ENCODE measurements at places on chromosomes 7 and 10.
A peak's percentile ranks its signal among the peaks of the same experiment; 100 is the strongest.

DNA sequence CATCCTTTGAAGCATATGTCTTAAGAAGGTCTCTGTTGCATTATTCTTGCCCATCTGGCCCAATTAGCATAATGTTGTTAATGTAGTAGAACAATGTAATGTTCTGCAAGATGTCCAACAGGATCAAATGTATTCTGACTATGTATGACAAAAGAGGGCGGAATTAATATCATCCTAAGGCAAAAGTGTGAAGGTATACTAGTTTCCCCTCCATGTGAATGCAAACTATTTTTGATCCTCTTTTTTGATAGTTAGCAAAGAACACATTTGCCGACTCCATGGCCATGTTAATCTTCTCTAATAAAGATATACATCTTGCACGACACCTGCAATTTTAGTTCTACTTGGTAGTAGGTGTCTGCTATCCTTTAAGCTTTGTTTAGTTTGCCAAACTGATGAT, 157.6 kb downstream of the ATRNL1 start:
- DNase-seq, result no peak

GRCh38 chr7:103811290-103811689, 178.2 kb downstream of the RELN start:
- no peak for DNase-seq

- DNase-seq, result no peak
These were observed 21.8 kb upstream of the MDFIC start for GRCh38 chr7:114900127-114900526.

- DNase-seq, result no peak
These were observed 55.5 kb upstream of the LOXL4 start for GRCh38 chr10:98323221-98324164.

- no peak for DNase-seq
These were observed 8.2 kb upstream of the RHBDD2 start for GRCh38 chr7:75870557-75871161.

DNA sequence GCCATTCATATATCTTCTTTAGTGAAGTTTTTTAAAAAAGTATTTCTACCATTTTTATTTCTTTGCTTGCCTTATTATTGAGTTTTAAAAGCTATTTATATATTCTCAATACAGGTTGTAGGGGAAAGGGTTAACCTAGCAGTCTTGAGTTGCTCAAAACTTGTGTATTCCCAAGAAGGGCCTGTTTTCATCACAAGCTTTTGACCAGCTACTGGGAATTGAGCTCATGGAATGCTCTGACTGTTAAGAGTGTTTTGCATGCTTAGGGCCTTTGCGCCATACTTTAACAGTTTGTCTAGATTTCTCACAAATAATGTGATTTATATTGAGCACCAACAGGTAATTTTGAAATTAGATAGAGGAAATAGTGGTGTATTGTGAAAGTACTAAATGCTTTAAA, 72.0 kb upstream of the CALCR start:
- DNase-seq, result no peak

- peak; percentile 92 for DNase-seq
These were observed at the start of gene ERLIN1 for GRCh38 chr10:100185364-100186252. Gene ERLIN1, minus strand, starts transcription at chr10:100186029. Its CDS starts 403 bp downstream, at chr10:100185626.

- no peak for DNase-seq
These were observed 4.9 kb upstream of the ADIRF start for GRCh38 chr10:86963341-86963919.

- no peak for DNase-seq
These were observed 110.6 kb downstream of the ACTR3B start for GRCh38 chr7:152870106-152870693.

- DNase-seq, result no peak
These were observed 339.8 kb upstream of the LRRTM3 start for GRCh38 chr10:66586073-66586472.

GRCh38 chr10:118017071-118017740, 29.5 kb downstream of the RAB11FIP2 start:
- DNase-seq, result no peak

- no peak for DNase-seq
These were observed 6.5 kb downstream of the VPS41 start for GRCh38 chr7:38902449-38902848.

GRCh38 chr7:30327813-30328212, 43.4 kb downstream of the ZNRF2 start:
- DNase-seq, result no peak

DNA sequence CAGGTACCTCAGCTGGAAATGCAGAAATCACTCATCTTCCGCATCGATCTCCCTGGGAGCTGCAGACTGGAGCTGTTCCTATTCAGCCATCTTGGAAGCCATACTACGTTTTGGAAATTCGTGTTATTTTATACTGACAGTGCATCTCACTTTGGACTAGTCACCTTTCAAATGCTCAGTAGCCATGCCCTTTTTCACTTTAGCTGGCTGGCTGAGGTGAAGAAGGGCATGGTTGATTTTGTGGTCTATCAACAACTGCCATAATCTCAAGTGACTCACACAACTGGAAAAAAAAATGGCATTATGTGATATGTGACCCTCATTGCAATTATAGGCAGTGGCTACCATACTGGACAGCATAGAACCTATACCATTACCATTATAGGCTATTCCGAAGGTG, 100.5 kb downstream of the CCDC71L start:
- no peak for DNase-seq

DNA sequence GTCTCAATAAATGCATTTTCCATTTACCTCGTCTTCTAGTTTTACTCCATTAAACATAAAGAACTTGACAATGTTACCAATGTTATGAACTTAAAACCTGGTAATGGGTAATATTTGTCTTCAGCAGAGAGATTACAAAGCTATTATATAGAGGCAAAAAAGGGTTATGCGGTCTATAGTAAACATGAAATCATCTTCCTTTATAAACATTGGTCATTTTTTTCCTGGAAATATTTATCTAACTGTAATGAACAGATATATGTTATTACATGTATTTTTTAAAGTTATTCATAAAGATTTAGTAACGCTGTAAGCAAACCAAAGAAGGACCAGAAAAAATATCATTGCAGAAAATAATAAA, 1.3 kb downstream of the VWDE start:
- DNase-seq, result no peak

DNA sequence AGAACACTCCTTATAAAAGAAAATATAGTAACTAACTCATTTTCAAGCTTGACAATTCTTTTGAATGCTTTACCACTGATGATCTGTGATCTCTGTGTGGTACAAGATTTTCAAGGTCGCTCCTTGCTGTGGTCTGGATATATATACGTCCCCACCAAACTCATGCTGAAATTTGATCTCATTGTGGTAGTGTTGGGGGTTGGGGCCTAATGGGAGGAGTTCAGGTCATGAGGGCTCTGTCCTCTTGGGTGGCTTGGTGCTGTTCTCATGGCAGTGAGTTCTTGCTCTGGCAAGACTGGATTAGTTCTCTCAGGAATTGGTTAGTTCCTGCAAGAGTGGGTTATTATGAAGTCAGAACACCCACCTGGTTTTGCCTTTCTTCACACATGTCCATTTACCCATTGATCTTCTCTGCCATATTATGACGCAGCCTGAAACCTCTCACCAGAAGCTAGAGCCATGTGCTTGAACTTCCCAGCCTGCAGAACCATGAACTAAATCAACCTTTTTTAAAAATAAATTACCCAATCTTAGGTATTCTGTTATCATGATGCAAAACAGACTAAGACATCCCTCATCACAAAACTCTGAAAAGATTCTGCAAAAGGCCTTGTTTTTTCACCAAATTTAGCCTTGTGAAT, 8.3 kb upstream of the EDRF1 start:
- no peak for DNase-seq

DNA sequence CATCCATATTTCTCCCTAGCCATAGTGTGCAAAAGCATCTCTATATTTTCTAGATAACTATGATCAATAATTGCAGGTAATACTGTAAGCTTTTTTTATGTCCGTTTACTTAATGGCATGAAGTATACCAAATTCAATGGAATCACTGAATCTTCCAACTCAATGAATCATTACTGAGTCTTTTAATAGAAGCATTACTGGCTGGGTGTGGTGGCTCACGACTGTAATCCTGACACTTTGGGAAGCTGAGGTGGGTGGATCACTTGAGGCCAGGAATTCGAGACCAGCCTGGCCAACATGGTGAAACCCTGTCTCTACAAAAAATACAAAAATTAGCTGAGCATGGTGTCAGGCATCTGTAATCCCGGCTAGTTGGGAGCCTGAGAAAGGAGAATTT, 372.5 kb downstream of the BMPER start:
- DNase-seq, result no peak

GRCh38 chr7:76051840-76052239, 3.9 kb downstream of the MDH2 start:
- peak; percentile 53 for DNase-seq

- DNase-seq, result no peak
These were observed 603.8 kb upstream of the LRRTM3 start for GRCh38 chr10:66321723-66322665.

DNA sequence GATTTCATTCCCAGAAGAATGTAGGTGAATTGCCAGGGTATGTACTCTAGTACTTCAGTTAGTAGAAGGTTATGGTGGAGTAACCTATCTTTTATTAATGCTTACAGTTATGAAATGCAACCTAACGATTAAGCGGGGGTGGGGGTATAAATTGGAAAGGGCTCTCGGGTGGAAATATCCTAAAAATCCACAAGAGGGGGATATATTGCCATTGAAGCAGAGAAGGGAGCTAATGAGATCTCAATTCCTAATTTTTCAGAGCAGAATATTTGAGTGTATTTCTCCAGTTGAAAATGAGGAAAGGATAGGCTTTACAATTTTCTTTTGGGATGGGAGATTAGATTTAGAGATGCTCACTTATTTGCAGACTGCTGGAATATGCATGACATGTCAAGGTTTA, 90.8 kb downstream of the DNAJB9 start:
- no peak for DNase-seq

- no peak for DNase-seq
These were observed 64.7 kb downstream of the ZNF277 start for GRCh38 chr7:112271162-112271561.

DNA sequence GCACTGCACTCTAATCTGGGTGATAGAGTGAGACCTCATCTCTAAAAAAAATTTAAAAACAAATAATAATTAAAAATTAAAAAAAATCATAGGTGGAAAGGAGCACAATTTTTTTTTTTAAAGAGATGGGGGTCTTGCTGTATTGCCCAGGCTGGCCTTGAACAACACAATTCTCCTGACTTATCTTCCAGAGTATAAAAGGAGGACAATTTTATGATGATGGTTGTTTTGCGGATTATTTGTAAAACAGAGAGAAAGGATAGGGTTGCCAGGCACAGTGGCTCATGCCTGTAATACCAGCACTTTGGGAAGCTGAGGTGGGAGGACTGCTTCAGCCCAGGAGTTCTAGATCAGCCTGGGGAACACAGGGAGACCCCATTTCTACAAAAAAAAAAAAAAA, 5.0 kb downstream of the ACTR1A start:
- DNase-seq, result no peak

- no peak for DNase-seq
These were observed 29.6 kb downstream of the ANKRD16 start for GRCh38 chr10:5860066-5860465.

DNA sequence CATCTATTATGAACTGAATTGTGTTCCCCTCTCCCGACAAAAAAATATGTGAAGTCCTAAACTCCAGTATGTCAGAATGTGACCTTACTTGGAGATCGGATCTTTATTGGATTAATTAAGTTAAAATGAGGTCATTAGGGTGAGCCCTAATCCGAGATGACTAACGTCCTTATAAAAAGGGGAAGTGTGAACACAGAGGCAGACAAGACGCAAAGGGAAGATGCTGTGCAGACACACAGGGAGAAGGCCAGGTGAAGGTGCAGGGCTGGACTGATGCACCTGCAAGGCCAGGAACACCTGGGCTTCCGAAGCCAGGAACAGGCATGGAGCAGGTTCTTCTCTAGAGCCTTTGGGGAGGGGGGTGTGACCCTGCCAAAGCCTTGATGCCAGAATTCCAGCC, 187.8 kb downstream of the PARD3 start:
- no peak for DNase-seq

DNA sequence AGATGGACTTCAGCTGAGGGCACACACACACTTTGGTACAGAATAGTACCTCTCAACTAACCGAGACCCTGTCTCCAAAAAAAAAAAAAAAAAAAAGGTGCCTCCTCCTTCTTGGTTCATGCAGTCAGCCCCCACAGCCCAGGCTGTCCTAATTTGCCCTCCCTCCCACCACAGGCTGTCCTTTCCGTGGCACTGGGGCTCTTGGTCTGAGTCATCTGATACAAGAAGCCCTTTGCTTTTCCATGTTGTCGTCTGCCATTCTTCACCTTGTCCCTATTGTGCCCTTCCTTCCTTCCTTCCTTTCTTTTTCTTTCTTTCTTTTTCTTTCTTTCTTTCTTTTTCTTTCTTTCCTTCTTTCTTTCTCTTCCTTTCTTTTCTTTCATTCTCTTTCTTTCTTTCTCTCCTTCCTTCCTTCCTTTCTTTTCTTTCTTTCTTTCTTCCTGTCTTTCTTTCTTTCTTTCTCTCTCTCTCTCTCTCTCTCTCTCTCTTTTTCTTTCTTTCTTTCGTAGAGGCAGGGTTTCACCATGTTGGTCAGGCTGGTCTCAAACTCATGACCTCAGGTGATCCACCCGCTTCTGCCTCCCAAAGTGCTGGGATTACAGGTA, 96.0 kb upstream of the IKZF1 start:
- no peak for DNase-seq

DNA sequence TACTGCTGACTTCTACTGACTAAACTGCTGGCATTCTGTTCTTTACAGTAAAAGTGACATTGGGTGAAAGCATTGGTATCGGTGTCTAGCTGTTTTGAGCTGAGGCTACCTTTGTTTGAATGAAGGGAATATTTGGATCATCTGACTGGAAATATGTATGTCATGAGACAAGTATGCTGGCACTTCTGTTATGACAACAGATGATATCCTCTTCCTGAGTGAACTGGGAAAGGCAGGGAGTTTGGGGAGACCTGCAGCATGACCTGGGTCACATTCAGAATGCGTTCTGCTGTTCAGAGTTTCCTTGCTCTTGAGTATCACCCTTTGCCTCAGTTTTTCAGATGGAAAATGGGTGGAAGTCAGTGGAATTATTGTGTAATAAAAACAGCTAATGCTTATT, 81.8 kb downstream of the PLCE1 start:
- no peak for DNase-seq

GRCh38 chr10:72274730-72275350, 1.1 kb downstream of the DDIT4 start:
- DNase-seq, result peak; percentile 79

- DNase-seq, result no peak
These were observed 7.4 kb upstream of the ZNF467 start for GRCh38 chr7:149780636-149781419.

- DNase-seq, result no peak
These were observed 262.6 kb upstream of the NEBL start for GRCh38 chr10:21159669-21160068.

DNA sequence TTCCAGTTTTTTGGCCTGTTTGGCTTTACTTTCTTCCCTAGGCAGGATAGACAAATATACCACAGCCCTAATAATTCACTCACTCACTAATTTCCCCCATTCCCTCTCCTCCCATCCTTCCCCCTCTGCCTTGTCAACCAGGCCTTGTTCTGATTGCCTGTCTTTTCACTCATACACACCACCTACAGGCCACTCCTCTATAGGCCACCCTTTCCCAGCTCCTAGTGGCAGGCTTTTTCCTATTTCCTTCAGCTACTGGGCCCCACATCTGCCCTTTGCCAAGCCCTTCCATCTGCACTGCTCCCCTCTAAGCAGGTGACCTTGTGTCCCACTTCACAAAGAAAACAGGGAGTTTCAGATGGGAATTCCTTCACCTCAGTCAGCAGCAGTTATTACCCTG, 59.8 kb upstream of the MSRB2 start:
- no peak for DNase-seq

Data from CD4-positive, alpha-beta T cell treated with Interferon alpha-2 for 1 hour (primary cell).